Sciatic nerve (tissue), 2 donors: ENCODE measurements at places on chromosomes 4 and X. TPM values are rescaled to one million over a fixed set of nuclear protein-coding genes. Genes with fewer than 3 reads are reported as not detected.

The HPRT1 gene
- total RNA-seq: 16.2 TPM

The TRIM75 gene
- total RNA-seq: not detected

The UNC5C gene
- 4.5 TPM for total RNA-seq

GRCh38 chrX:71228063-71228642 is 5.1 kb downstream of the GJB1 start:
- no peak for DNase-seq

DNA sequence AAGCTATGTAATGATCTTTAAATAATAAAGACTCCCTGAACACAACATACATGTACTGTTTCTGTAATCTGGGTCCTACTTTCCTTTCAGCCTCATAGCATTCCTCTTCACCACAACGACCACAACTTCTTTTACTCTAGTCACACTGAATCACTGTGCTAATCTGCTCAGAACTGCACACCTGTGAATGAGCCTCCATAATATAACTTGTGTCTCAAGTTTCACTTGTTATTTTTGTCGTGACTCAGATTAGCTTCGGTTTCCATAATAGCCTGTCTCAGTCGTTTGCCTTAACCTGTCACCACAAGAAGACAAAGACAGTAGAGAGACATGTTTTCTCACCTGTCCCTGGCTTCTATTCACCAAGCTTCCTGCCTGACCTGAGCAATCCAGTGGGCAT is 61.8 kb downstream of the MAGED1 start:
- DNase-seq: no peak

DNA sequence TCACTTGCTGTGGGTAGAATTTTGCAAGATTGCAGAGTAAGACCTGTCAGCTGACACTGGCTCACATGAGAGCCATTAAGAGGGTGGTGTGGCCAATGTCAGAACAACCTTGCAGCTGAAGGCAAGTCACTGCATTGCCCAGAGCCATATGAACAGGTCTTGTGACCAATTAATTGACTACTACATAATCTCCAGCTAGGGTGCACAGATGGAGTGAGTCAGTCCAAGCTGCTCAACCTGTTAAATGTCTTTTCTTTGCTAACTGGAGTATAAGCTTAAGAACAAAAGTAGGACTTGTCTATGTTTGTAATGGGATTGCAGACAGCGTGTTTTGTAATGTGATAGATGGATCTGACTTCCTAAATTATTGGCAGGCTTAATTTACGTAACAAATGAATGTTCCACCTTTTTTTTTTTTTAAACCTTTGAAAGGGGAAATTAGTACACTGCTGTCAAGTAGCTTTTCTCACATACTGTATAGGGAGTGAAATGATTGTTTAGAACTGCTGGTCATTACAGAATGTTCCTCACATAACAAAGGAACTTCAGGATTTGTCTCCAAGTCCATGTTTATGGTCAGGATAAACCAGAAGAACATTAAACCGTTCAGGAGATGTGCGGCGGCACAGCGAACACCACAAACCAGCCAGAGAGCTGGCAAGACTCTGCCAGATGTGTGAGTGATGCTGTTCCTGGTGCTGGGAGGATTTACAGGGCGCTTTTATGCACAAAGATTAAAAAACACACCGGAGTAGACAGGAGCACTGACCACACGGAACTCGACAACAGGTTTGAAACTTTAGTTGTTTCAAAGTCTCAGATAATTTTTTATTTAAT is 37.0 kb downstream of the FNIP2 start:
- no peak for DNase-seq

DNA sequence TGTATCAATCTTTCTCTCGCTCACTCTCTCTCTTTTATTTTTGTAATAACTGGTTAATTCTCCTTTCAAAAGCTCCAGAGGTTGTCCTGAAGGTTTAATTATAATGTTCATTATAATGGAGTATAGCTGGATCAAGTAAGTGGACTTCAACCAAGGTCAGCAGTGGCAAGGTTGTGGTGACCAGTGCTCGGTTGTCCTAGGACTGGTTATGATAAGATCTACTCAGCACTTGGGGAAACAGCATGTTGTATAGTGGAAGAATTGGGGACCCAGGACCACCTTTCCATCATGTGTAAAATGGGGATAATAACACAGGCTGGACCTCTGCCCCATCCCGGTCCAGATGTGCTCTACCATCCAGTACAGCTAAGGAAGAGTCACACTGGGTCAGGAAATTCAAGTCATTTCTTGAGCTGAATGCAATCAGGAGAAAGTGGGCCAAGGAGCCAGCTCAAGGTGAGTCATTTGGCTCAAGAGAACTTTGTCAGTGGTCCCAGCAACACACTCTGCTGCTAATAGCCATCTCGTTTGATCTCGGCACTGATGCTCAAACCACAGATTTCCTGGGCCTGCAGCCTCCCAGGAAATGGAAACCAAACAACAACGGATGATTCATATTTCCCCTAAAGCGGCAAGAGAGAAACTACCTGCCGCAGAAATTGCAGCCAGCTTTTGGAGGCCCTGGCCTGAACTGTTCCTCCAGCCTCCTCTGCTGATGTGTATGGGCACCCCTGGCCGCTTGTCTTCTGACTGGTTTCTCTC is 123.6 kb upstream of the RBPJ start:
- no peak for DNase-seq

DNA sequence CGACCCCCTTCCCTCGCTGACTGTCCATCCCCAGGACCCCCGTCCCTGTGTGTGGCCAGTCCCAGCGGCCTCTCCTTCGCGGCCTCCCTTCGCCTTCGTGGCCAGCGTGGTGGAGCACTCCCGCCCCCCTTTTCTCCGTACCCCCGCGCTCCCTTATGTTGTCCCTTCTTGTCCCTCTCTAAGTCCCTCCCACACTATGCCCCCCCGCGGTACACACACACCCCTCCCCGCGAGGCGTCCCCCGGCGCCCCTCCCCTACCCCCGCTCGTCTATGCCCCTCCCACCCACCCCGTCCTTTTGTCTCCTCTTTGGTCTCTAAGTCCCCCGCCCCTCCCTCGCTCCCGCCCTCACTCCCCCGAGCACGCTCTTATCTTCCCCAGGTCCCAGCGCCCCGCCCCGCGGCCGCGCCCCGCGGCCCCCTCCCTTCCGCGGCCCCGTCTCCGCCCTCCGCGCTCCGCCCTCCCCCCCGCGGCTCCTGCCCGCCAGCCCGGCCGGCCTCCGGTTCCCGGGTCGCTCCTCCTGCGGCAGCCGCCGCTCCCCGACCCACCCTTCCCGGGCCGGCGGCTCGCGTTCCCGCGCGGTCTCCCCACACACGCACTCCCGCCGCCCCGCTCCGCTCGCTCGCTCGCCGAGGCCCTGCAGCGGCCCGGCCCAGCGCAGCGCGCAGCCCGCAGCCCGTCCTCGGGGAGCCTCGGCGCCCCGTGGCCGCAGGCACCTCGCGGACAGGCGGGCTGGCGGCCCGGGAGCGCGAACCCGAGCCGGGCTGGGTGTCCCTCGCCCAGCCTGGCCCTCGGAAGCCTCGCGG is 26.3 kb downstream of the UTP14A start:
- peak; percentile 92 for DNase-seq

DNA sequence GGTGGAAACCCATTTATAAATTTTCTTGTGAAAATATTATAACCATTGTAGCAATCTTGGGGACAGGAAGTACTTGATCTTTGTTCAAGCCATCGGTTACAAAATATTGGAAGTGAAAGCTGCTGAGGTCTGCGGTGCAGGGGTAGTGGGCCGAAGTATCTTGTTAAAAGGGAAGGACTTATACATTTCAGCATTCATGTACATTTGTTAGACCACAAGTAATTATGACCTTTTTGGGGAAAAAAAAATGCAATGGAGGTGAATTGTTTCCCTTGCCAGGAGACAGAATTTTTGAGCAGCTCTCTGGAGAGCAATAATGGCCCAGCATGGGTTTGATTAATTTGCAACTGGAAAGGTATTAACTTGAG is 121.3 kb downstream of the EGF start:
- no peak for DNase-seq

DNA sequence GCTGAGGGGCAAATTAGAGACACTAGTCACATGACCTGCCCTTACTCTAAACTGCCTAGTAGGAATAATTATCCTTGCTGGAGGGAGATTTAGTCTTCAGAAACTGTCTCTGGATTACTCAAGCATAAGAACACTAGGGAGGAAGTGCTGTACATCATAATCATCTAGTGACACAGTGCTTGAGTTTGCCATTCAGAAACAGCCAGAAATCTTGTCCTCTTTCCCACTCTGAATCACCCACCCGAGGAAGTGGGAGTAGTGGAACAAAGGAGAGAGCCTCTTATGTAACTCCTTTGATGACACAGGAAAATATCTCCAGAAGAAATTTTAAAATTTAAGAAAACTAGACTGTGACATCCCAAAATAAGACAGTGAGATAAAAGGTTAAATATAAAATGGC is 69.3 kb upstream of the PCDH19 start:
- no peak for DNase-seq

GRCh38 chrX:136198010-136198409 is 50.7 kb downstream of the FHL1 start:
- DNase-seq: no peak

GRCh38 chr4:163866728-163867315 is 372.3 kb downstream of the TMA16 start:
- no peak for DNase-seq

DNA sequence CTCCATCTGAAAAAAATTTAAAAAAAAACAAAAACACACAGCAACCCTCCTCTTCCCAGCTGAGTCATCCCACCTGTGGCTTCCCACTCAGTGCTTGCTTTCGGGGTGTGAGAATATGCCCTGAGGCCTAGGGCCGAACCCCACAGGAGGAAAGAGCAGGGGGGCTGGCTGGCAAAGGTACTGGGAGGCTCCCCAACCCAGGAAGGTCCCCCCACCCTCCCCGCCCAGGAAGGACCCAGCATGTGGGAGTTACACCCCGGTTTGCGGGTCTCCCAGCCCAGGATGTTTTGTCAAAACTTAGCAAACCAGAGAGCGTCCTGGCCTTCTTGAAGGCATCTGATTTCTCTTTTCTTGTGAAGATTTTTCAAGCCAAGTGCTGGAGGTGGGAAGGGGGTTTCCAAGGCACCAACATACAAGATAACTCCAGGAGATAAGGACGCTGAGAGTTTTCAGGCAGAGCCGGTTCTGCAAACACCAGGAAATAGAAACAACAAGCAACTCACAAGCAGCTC is 25.7 kb upstream of the CSF2RA start:
- DNase-seq: no peak
